ENCODE measurements at places on chromosomes 4 and X.

GRCh38 chrX:150486011-150486410 lies 82.4 kb upstream of the MTM1 start:
- peak; percentile 54 for DNase-seq

DNA sequence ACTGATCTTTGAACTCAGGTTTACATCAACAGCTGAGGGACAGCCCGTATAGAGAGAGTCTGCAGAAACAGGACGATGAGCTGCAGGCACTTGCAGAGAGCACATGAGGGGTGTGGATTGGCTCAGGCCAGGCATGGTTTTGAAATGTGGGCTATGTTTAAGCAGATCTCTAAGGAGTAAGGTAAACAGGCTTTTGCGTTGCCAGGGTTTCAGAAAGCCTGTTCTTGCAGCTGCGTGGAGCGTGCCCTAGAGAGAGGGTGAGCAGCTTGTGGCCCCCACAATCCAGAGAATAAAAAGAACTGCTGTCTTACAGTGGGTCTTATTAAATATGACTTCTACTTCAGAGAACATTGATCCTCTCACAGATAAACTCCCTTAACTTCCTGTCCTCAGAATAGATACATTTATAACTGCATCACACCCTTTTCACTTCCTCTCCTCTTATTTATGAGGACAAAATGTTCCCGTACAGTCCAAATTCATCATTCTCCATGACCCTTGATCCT lies 64.1 kb downstream of the TMA16 start:
- DNase-seq, result no peak

DNA sequence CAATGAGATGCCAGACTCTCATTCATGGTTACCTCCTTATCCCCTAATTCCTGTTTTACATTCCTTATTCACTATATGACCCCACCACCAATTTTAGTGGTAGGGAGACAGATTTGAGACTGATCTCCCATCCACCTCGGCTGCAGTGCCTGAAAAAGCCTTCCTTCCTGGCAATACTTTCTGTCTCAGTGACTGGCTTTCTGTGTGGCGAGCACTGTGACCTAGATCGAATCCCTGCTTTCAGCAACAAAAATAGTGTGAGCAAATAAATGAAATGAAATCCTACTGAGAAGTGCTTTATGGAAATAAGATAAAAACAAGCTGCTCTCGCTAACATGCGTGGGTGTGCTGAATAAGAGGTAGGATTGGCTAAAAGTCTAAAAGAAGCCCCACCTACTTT lies 165.3 kb downstream of the GPM6A start:
- DNase-seq, result no peak

DNA sequence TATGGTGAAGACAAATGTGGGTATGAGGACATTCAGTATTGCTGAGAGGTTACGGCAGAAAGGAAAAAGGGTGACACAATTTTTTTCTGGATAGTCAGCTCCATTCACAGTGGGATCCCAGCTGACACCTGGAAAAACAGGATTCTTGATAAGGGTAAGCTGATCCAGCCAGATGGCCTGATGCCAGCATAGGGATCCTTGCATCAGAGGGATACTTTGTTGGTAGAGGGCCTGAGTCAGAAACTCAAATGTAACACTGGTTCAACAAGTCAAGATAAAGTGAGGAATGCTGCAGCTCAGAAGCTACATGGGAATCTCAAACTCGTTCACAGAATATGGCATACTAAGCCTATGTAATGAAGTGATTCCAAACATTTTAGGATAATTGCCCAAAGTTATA lies 726.7 kb downstream of the C4orf33 start:
- peak; percentile 57 for DNase-seq

DNA sequence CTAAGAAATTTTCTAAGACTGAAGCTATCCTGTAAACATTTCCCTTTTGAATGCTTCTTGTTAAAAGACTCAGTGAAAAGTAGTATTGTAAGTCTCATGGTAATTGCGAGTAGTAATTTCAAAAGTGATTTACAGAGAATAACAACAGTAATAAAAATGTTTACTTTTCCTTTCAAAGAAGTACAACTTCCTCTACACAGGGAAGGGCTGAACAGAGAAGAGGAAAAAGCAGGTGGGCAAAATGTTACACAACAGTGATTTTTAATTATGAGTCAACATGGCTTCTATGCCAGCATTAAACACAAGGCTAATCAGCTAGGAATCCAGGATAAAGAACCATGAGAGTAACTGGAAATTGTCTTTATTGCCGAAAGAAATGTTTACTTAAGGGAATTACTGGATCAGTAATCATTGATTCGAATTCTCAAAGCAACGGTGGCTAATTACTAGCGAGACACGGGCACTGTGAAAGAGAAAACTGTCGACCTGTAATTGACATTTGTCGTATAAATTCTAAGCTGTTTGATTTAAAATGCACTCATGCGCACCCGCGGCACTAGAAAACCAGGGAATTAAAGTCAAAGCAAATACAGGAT lies 15.4 kb downstream of the UTP3 start:
- DNase-seq, result no peak

DNA sequence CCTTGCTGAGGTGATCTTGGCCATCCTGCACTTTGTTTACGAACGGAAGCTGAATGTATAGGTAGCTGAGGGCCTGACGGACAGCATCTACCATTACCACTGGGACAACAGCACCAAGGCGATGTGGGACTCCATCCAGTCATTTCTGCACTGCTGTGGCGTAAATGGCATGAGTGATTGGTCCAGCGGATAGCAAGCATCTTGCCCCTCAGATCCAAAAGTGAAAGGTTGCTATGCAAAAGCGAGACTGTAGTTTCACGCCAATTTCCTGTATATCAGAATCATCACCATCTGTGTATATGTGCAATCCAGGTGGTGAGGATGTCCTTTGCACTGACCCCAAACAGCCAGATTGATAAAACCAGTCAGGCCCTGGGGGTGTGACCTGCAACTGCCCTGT lies 4.2 kb upstream of the PYURF start:
- no peak for DNase-seq

- peak; percentile 45 for DNase-seq
Observed at GRCh38 chr4:120071192-120071795, 4.6 kb upstream of the MAD2L1 start.

- DNase-seq, result peak; percentile 29
Observed at GRCh38 chrX:46757593-46757992, 1.3 kb downstream of the SLC9A7 start.

DNA sequence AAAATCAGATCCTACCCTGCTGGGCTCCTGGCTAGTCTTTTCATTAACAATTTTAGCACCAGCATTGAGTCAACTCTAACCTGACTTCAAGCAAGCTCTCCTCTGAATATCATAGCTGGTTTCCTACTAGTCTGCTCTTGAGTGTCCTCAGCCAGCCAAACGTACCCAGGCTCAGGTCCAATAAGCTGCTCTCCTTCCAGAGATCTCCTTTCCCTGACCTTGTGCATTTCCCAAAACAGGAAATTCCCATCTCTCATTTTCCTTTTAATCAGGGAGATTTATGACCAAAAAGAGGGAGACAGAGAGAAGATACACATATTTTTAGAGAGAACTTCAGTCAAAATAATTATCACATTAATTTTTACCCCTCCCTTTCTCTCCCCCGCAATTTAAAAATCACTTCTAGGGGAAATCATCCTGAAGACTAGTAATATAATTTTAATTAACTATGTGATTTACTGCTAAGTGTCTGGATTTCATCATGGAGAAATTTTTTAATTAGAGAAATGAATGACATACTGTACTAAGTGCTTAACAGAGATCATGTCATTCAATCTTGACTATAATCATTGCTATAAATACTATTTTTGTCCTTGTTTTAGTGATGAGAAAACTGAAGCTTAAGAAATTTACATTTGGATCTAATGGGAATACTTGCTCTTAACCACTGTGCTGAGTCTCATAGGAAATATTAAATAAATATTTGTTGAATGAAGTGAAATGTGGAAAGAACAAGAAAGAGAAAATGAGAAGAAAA lies 421.7 kb upstream of the INTU start:
- no peak for DNase-seq

GRCh38 chr4:27082776-27083175 lies 222.1 kb downstream of the STIM2 start:
- DNase-seq, result no peak

GRCh38 chr4:87073199-87074120 lies 138.6 kb downstream of the AFF1 start:
- DNase-seq, result no peak

Data from A172 (cell line).